ENCODE measurements at places on chromosomes 2 and 18. TPM values are rescaled to one million over a fixed set of nuclear protein-coding genes. Genes with fewer than 3 reads are reported as not detected.

The CPLX4 gene
- total RNA-seq: 0.31 TPM

GRCh38 chr2:162149940-162150339 lies 2.1 kb downstream of the GCG start:
- H3K4me3 ChIP-seq: no peak overlapping the region
- no peaks in the 10 kb centered on the region for H3K27me3 ChIP-seq
- H3K4me1 ChIP-seq: no peaks in the 10 kb centered on the region

DNA sequence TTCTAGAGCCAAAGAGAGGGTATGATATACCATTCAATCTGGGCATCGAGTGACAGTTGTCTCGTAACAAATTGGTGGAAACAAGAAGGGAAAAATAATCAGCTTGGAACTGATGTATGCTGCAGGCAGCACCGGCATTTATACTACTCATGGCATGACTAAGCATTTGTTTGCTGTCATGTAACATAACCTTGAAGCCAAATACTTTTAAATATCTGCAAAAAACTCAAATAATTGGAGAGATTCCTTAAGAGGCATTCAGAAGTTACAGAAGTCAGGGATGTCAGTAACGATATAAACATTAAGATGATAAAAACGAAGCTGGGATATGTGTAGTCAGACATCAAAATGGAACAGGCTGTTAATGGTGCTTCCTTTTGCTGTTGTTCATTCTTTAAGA lies 157.3 kb upstream of the MMADHC start:
- H3K4me1 ChIP-seq: no peaks in the 10 kb centered on the region
- H3K36me3 ChIP-seq: no peaks in the 10 kb centered on the region
- no peak overlapping the region for H3K4me3 ChIP-seq
- no peaks in the 10 kb centered on the region for H3K27me3 ChIP-seq
- no peak for DNase-seq

The NEU4 gene
- total RNA-seq: not detected

Measured in esophagus squamous epithelium (tissue), 5 donors.